Renal cortex interstitium (tissue), 15 donors: ENCODE measurements at places on chromosomes 5 and 9. TPM values are rescaled to one million over a fixed set of nuclear protein-coding genes. Genes with fewer than 3 reads are reported as not detected.

DNA sequence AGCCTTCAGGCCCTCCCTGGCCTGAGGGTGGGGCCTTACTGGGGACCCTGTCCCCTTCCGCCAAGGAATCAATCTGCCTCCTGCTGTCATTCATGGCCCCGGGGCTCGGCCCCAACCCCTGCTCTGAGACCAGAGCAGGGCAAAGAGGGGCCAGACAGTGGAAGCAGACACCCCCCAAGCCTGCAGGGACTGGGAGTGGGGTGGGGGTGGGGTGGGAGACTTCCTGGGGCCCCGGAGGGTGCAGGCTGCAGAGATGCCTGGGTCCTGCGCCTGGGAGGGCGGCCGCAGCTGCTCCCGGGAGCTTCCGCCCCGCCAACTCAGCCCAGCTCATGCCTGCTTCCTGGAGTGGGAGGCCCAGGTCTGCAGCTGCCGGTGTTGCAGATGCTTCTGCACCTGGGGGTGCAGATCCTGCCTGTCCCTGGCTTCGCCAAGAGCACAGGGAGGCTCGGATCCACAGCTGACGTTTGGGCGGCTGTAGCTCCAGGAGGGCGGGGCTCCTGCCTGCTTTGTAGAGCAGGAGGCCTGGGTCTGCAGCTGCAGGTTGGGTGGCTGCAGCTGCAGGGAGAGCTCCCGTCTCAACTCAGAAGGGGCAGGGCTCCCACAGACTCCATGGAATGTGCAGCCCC, 6.2 kb downstream of the KIF4B start:
- DNase-seq = no peak

- DNase-seq = no peak
Measured at GRCh38 chr5:74767579-74767913, 497 bp downstream of the NSA2 start.

GRCh38 chr9:137266585-137267453, 10.7 kb upstream of the TOR4A start:
- no peak for DNase-seq

SPINK5 gene
- polyA plus RNA-seq = 0.50 TPM
